Renal cortical epithelial cell (primary cell): ENCODE measurements at places on chromosomes 4 and X. TPM values are rescaled to one million over a fixed set of nuclear protein-coding genes. Genes with fewer than 3 reads are reported as not detected.

The DDX3X gene
- 212 and 595 TPM in 2 replicates for total RNA-seq

DNA sequence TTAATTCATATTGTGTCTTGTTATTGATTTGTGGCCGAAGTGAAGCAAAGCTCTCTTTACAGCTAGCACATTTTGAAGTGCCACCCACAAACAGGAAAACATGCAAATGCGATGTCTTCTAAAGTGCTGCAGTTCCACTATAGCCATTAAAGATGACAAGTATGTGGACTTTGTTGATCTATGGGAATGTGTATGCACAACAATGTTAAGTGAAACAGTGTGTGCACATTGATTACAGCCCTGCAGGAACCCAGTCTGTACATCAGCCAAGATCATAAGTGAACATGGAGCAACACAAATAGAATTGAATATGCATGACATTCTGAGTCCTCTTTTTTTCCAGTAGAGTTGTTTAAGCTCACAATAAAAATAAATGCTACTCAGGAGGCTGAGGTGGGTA lies 43.0 kb downstream of the TFDP3 start:
- DNase-seq, result no peak

- DNase-seq, result no peak
These were observed 3.4 kb downstream of the MAGEE2 start for GRCh38 chrX:75781611-75782010.

The SPOCK3 gene
- not detected in 2 replicates for total RNA-seq

The TMPRSS11B gene
- not detected in 2 replicates for total RNA-seq

GRCh38 chr4:110926841-110927400 lies 304.0 kb upstream of the PITX2 start:
- DNase-seq, result no peak
